Glomerular endothelial cell (primary cell): ENCODE measurements at places on chromosomes 5 and 9. TPM values are rescaled to one million over a fixed set of nuclear protein-coding genes. Genes with fewer than 3 reads are reported as not detected.

ADRA1B gene
- 0.39 and 1.3 TPM in 2 replicates for total RNA-seq

PCDHGC4 gene
- 0.44 and 2.5 TPM in 2 replicates for total RNA-seq

EPB41L4A gene
- 26.5 and 33.8 TPM in 2 replicates for total RNA-seq

IFNA13 gene
- total RNA-seq, result not detected in 2 replicates

GRXCR2 gene
- not detected in 2 replicates for total RNA-seq

FOXD4L6 gene
- total RNA-seq, result not detected in 2 replicates

NR6A1 gene
- total RNA-seq, result 0.10 and 1.3 TPM in 2 replicates

OBP2B gene
- total RNA-seq, result not detected in 2 replicates

WWC1 gene
- total RNA-seq, result 2.9 and 8.5 TPM in 2 replicates

PCDHA2 gene
- total RNA-seq, result 0.15 TPM in 1 of 2 replicates, not detected in the other

OLFM1 gene
- total RNA-seq, result 0.19 and 0.58 TPM in 2 replicates

LCN9 gene
- not detected in 2 replicates for total RNA-seq

KIF12 gene
- 0.70 and 5.3 TPM in 2 replicates for total RNA-seq
